ENCODE measurements at places on chromosomes 3 and 15.

- DNase-seq: no peak
Observed at GRCh38 chr3:12495749-12496452, 11.6 kb downstream of the TSEN2 start.

DNA sequence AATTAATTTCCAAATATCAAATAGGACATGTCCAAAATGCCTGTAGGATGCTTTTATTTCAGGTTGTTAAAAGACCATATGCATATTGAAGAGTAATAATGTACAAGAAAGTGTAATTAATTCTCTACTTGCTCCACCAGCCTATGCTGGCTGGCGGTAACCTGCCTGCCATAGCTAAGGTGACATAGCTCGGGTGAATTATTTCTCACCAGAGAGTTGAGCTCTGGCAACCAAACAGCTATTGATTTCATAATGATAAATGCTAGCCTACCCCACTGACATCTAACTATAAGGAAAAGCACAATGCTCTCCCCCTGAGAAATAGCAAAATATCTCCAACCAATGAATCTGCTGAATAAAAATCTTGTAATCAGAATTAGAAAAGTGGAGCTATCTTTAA lies 48.9 kb downstream of the GADL1 start:
- no peak for DNase-seq

DNA sequence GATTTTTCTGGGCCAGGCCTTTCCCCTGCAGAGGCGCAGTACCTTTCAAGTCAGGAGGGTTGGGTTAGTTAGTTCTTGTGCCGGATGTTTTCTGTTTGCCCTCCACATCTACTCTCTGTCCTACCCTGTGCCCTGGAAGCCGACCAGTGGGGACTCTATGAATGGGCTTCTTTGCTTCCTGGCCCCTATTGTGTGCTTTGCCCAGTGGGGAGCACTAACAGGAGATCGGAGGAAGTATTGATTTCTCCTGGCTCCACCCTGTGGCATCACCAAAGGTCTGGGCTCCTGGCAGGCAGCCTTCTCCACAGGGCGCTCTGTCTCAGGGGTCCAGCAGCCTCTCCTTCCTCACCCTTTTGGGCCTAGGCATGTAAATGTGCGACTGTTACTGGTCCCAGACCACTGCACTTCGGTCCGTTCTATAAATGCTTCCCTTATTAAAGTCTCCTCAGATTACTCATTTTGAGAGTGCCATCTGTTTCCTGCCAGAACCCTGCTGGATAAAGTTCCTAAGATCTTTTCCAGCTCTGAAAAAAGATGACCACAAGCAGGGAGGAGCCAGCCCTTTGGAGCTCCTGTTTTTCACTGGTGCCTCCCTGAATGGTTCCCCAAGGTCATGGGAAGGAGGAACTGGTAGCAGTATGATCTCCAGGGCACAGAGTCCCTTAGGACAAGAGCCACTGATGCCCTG lies 44.5 kb downstream of the CTDSPL start:
- no peak for DNase-seq

- DNase-seq: no peak
Observed at GRCh38 chr3:189555558-189555881, 75.7 kb upstream of the TP63 start.

DNA sequence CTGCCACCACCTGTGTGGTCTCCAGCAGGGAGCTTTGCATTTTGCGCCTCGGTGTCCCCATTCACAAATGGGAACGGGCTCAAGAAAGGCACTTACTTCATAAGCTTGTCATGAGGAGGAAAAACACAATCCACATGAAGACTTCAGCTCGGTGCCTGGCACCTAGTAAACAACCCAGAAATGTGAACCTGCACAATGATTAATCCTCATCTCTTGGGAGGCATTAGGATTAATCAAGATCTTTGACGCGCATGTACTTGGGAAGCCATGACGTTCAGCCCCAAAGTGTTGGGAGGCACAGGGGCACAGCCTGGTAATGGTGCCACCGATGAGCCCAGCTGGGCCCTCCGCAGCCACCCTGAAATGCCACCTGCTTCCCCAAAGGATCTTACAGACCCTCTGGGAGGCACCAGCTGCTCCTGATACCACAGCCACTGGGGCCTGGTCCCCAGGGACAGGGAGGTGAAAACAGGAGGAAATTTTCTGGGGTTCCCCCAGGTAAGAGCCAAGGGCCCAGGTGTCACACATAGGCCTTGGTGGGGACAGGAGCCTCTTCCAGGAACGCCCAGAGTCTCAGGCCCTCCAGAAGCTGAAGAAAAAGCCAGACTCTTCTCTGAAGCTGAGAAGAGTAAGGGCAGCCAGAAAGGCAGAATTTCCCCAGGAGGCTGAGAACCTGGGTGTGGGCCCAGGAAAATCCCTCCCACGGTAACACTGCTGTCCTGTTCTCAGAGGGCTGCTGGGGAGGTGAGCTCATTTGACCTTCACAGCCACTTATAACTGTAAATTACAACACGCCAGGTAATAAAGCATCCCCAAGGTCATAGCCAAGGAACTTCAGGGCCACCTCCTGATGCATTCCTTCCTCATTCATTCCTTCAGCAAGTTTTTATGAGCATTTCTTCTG lies 507.5 kb downstream of the SHQ1 start:
- no peak for DNase-seq

DNA sequence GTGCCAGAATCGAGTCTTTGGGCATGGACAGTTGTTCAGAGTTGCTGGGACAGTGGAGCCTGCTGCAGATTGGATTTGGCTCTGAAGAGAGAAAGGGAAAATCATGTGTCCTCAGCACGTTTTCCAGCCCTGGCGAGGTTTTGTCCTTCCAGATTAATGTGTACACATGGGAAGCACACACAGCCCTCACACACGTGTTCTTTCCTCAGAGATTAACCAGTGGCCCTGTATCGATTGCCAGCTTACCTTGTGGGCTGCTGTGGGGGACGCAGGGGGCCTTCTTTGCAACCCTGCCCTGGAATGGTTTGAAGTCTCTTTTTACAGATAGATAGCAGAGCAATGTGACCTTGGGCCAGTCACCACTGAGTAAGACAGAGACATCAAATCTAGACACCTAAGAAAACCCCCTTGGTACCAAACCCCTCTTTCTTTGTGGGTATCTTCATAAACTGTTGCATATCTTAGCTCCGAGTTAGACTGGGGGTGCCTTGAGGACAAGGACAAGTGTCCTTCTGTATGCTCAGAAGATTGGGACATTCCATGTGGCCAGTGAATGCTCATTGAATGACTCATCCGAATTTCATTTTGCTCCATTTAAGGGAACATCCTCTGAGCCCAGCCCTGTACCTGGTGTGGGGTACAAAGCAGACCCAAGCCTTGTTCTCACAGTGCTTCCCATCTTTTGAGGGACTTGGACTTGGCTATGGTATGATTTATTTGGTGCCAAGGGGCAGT lies 48.0 kb downstream of the SMAD6 start:
- no peak for DNase-seq

- peak; percentile 71 for DNase-seq
Observed at GRCh38 chr3:16884084-16884747, 539 bp upstream of the PLCL2 start.

- DNase-seq: no peak
Observed at GRCh38 chr3:45165497-45166283, 19.5 kb upstream of the CDCP1 start.

DNA sequence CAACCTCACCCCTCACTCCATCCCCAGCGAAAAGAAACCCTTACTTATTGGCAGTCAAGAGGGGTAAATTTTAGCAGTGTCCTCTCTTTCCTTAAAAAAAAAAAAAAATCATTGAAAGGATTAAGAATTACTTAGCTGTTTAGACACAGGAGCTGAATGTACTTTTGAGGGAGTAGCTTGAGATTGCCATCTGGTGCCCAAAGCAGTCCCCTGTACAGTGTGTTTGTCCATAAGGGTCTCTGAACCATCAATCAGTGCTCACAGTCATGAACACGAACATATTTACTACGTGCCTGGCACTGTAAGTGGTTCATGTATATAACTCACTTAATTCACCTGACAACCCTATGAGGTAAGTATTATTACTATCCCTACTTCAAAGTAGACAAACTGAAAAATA lies 463.5 kb downstream of the RAP2B start:
- no peak for DNase-seq

- DNase-seq: no peak
Observed at GRCh38 chr3:61562721-61563312, 1.4 kb downstream of the PTPRG start.

DNA sequence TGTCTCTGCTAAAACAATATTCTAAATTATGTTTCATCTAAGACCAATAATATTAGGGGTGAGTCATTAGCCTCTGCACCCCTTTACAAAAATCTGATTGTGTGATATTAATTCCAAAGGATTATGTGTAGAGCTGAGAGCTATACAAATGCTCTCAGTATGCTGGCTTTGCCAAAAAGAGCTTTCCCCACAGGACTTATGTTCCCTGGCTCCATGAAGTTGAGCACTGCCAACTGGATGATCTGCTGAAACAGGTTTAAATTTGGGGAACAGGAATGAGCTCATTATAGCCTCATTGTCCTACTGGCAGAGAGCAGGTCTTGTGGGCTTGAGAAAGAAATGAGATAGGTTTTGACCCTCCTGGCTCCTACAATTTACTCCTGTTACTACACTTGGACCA lies 347.8 kb upstream of the LMCD1 start:
- no peak for DNase-seq

DNA sequence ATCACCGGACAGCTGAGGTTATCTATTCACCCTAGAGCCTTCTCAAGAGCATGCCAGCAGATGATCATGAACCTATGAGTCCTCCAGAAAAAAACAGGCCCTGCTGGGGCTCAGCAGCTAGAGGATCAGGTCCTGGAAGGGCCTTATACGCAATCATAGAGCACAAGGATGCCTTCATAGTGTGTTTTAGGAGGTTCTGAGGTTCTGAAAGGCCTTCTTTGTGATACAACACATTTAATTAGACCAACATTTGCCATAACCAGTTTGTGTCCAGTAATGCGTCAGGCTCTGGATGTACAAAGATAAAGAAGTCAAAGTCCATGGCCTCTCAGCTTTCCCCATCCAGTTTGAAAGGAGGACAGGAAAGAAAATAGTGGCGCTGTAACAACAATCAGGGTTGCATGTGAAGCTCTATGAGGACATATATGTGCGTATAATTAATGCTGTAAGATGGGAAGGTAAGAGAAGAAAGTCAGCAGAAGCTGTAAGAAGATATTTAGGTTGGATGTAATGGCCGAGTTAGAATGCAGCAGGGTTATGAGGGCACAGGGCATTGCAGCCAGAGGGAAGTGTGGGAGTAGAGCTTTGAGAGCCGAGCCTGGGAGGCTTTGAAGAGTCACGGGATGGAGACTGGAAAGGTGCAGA lies 302.6 kb upstream of the TBL1XR1 start:
- no peak for DNase-seq

- DNase-seq: no peak
Observed at GRCh38 chr3:126530171-126531050, 6.5 kb downstream of the CHST13 start.

DNA sequence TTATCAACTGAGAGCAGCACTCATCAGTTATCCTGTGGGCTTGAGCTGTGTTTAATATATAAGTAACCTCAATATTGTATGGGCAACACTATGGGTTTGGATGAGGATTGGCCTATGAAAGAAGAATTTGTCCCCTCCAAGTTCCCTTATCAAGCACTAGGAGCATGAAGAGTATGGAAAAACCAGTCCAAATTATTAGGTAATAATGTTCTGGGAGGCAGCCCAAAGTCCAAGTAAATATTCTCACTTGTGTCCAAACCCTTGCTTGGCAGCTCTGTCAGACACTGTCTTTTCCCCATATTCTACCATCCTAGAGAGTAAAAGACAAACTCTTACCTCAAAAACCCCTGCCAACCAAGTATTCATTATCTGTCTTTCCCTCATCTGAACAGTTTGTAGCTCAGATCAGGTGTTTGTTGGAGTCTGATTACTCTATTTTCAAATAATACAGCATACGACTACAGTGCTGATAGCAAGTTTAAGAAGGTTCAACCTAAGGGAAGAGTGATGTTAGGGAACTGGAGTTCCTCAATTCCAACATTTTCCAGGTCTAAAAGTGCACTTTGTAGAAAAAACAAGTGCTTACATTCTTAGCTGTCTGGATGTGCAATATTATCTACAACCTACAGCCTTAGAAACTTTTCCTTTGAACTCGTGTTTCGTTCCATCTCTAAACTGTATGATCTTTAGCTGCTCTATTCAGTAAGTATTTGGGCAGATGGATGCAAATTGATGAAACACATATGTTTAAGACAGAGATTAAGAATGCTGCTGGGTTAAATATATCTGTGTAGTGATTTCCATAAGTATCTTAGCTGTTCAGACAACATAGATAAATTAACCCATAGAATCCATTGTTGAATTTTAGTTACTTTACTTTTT lies 89.7 kb upstream of the PHLDB2 start:
- no peak for DNase-seq

- no peak for DNase-seq
Observed at GRCh38 chr3:186985661-186986364, 55.5 kb downstream of the ST6GAL1 start.

DNA sequence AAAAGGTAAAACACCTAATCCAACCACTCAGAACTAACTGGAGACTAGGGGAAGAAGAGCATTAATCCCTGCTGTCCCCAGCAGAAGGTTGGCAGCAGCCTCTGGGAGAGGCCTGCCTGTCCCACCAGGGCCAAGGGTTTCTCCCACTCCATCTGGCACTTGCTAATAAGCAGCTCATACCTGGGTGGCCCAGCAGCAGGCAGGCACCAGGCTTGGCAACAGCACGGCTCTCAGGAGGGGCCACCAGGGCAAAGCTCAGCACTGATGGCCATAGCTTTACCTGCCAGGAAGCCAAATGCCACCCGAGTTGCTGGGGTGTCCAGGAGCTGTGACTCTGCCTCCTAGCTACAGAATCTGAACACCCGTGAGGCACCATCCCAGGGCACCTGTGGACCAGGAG lies 58.3 kb downstream of the BOC start:
- DNase-seq: no peak
